Head of caudate nucleus (tissue), 42 donors: ENCODE measurements at places on chromosomes 6 and 20.

DNA sequence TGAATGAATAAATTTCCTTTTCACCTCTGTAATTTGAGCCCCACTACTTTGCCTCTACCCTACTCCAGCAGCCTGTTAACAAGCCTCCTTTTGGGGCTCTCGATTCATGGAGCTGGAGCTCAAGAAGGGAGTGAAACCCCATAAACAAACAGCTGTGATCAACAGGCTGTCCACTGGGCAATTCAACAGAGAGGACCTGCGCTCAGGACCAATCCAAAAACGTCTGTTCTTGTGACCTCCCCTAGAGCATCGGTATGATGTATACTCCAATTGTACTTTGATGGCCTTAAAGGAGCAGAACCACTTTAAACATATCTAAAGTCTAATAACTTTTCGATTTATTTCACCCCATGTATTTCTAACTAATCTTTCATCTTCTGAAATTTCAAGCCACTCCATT is 37.4 kb downstream of the HIVEP2 start:
- no peak for DNase-seq

- DNase-seq = no peak
These were observed 74.2 kb downstream of the CD164 start for GRCh38 chr6:109308018-109308492.

GRCh38 chr20:11521476-11522365 is 396.0 kb upstream of the BTBD3 start:
- DNase-seq = no peak

DNA sequence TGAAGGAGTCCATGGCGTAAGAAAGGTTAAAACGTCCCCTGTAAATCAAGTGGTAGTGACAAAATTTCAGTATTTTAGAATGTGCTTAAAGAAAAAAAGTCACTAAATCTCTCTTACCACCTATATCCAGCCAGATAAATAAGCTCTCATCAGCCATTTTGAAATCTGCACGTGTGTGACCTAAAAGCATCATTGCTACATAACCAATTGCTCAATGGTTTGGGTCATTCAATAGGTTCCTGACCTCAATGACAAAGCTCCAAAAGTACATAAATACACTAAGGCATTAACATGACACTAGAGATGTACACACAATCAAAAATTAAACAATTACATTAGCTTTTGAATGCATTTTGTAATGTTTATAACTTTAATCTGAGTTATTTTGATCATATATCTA is 272.4 kb downstream of the GMDS start:
- no peak for DNase-seq

GRCh38 chr20:62769346-62770071 is 26.8 kb upstream of the MRGBP start:
- no peak for DNase-seq

- no peak for DNase-seq
These were observed 200.0 kb upstream of the SGK1 start for GRCh38 chr6:134517868-134518267.

GRCh38 chr20:24079661-24080412 is 91.3 kb upstream of the GGTLC1 start:
- DNase-seq = no peak

- no peak for DNase-seq
These were observed 26.6 kb upstream of the PI16 start for GRCh38 chr6:36927691-36928546.

GRCh38 chr6:28724395-28724794 is 198.7 kb downstream of the GPX5 start:
- DNase-seq = no peak

DNA sequence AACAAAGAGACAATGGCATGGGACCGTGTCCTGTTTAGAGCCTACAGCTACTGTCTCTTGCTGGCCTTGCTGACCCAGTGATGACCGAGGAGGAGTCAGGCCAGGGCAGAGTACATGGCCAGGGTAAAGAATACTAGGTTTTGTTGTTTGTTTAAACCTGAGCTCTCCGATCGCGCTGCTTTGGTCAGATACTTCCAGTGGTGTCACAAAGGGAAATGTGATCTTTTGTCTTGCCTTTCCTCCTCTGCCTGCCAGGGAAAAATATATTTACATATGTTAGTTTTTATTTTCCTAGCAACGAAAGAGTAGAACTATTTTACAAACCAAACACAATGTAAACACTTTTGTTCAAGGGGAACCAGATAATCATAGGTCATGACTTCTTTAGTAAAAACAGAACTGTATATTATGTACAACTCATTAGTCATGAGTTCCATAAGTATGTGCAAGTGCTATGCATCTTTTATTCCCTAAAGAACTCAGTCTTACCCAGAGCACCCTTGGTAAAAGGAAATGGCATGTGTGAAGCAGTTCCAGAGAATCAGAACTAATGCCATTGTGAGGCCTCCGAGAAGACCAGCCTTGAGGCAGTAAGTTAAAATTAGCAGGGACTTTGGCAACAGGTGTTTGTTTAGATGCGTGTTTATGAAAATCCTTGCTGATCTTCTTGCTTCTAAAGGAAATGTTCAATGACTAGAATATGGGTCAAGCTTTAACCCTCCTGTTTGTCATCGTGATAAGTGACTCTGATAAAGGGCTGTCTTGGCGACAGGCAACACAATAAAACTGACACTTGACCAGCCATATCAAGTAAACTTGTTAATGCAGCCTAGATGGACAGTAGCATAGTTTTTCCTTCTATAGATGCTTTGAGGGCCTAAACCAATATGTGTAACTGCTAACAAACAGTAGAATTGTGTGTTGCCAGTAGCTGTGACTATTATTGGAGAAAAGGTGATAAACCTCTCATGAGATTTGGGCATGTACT is 204.6 kb downstream of the NKAIN2 start:
- DNase-seq = no peak

DNA sequence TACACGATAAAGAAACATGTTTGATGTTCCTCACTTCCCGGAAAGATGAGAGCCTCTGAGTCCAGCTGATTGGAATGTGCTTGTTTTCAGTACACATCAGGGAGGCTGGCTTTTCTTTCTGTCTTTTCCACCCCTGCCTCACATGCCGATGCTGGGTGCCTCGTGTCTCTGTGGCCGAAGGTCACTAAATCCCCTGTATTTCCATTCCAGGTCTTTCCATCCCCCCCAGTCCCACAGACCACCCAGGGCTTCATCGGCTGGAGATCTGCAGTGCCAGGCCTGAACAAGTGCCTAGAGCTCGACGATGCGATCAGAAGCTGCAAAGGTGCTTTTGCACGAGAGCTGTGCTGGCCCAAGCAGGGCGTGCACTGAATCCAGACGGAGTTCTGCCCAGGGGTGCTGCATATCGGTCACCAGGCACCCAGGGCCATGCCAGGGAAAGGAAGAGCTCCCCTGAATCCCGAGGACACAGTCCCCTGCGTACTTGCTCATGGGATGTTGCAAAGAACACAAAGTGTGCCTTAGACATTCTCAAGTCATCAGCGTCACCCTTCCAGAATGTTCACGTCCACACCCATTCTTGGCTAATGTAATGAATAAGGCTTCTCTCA is 67.9 kb downstream of the ANKRD60 start:
- DNase-seq = no peak

GRCh38 chr6:107511511-107511993 is 21.6 kb downstream of the SOBP start:
- no peak for DNase-seq

DNA sequence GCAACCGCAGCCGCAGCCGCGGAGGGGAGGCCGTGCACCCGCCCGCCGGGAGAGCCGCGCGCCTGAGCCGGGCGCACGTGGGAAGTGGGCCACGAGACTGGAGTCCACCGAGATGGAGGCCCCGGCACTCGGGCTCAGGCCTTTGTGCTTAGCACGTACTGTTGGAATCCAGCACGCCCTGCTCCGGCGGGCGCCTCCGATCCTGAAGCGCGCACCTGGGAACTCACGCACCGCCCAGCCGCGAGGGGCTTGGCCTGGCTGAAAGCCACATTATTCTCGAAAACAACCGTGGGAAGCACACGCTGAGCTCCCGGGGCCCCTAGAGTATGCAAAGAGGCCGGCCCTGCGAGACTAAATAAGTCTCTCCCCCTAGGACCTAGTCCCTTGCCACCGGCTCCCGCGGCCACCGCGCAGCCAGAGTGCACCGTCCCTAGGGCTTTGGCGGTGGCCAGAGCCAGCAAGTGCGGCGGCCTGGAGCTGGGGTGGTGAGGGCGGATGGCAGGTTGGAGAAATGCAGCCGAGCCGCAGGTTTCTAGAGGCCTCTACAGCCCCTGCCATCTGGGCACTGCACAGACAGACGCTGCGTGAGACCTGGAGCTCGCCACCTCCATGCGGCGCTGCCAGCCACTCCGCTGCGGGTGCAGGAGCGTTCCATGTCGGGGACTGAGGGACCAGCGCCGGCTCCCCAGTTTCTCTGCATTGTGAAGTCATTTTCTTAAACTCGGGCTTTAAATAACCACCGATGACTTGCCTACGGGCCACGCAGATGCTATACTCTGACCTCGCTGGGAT is 42.0 kb upstream of the LY86 start:
- peak; percentile 41 for DNase-seq

GRCh38 chr6:68235326-68235784 is 399.7 kb upstream of the ADGRB3 start:
- DNase-seq = no peak
